ENCODE measurements at places on chromosomes 13 and 19.

DNA sequence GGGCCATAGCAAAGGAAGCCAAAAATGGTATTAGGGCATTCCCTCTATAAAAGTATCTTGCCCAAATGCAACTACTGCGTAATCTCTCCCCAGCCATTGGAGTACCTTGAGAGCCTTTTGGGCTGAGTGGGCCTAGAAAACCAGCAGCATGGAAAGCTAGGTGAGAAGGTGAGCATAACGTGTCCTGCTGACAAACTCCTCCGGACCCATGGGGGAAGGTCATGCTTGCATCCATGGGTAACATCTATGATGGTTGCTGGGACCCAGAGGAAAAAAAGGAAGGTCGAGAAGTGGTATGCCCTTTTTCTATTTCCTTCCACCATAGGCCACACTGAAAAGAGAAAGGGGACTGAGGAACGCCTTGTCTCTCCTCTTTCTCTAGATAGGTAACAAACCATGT, 57.4 kb downstream of the ZNF728 start:
- DNase-seq = no peak

GRCh38 chr19:7658219-7658686, 10.6 kb upstream of the RETN start:
- no peak for DNase-seq

GRCh38 chr19:4084547-4084877, 17.8 kb upstream of the ZBTB7A start:
- no peak for DNase-seq

DNA sequence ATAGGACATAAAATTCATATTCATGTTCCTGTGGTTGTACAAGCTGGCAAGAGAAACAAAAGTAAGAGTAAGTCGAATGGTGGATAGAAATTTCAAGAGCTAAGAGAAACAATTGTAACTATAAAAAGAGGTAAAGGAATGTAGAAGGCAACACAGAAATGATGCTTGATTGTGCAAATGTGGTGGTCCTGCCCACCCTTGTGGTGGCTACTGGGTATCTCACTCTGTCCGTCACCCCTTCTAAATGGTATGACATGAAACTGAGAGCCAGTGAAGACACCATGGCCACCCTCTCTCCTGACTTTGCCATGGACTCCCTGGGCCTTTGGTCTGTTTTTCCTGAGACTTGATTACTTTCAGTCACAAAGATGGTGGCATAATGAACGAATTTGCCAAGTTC, 925.9 kb upstream of the SLITRK6 start:
- DNase-seq = no peak

DNA sequence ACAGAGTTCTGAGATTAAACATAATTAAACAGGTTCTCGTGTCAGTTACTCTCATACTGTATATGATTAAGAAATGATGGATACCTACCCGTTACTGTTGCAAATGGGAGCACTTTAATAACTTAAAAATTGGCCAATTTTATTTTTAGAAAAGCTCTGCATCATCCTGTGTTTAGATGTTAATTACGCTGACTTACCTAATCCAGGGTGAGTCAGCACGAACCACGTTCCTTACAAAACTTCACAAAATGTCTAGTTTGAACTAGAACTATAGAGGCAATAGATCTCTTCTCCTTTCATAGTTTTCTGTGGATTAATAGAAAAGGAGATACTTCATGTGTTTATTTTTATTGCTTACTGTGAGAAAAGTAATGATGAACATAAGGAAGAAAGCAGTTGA, 363.9 kb downstream of the MYO16 start:
- no peak for DNase-seq

DNA sequence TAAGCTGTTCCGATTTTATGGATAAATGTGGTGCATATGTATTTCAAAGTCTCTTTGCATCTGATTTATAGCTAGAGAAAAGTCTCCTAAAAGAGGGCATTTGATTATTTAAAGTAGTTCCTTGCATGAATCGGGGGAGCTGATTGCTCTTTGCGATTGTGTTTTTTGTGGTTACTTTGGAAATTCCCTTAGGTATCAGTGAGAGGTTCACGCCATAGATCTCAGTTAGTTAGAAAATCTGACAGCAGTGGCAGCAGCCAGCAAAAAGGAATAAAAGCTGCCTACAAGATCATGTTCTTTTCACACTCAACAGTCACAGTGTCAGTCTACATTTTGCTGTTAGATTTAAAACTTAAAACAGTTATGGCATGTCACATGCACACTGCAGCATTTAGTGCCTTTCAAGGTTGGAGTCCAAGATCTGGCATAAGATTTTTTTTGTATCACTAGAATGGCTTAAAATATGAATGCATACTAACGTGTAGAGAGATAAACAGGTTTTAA, 436.5 kb upstream of the PCDH20 start:
- no peak for DNase-seq

- DNase-seq = no peak
Observed at GRCh38 chr13:82248762-82249161, 1633.5 kb downstream of the SLITRK1 start.
